ENCODE measurements at places on chromosomes 13 and 19. TPM values are rescaled to one million over a fixed set of nuclear protein-coding genes. Genes with fewer than 3 reads are reported as not detected.
A peak's percentile ranks its signal among the peaks of the same experiment; 100 is the strongest.

Gene VAV1
- total RNA-seq, result 0.71 TPM

Gene ONECUT3
- not detected for total RNA-seq

Gene SH3GL1
- 12.8 TPM for total RNA-seq

Gene HNRNPUL1
- 85.0 TPM for total RNA-seq

Gene KLK4
- not detected for total RNA-seq

Gene CYP2S1
- total RNA-seq, result 0.64 TPM

Gene ICAM5
- total RNA-seq, result not detected

Gene TNFRSF19
- total RNA-seq, result 1.4 TPM

- no peak for DNase-seq
Measured at GRCh38 chr19:8494158-8494557, 8.3 kb downstream of the PRAM1 start.

DNA sequence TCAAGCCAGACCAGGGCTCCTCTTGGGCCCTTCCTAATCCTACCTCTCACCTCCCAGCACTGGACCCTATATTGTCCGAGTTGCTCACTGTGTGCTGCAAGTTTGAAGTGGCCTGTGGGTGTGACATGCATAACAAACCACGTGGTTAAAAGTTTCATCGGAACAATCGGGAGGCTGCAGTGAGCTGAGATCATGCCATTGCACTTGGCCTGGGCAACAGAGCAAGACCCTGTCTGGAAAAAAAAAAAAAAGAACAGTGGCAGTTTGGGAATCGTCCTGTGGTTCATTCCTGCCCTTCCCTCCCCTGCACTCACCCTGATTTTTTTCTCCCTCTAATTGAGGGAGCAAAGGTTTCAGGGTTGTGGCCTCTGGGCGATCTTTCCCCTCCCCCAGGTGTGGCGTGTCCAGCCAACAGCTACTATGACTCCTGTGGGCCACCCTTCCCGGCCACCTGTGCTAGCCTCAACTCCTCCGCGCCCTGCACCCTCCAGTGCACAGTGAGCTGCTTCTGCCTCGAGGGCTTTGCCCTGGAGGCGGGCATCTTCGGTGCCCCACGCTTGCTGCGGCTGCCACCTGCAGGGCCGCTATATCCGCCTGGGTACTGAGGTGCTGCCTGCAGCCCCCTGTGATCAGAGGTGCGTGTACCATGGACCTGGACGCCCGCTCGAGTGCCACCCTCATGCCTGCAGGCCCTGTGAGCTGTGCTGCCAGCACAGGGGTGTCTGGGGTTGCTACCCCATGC is 16.3 kb upstream of the FXYD3 start:
- no peak for DNase-seq

DNA sequence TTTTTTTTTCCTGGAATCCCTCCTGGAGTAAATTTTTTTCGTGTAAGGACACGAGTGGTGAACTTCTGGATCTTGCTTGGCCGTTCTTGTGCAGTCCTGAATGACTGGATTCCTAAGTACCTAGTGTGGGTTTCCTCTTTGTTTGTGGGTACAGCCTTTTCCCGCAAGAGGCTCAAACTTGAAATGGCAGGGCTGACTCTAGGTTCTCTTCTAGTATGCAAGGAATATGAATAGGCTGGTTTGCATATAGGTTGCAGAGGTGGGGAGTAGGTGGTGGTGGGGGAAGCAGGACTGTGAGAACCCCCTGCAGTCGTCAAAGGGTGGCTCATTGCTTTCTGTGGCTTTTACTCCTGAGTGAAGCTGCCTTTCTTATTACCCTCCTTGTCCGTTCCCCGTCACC is 13.6 kb downstream of the UBAC2 start:
- DNase-seq, result no peak

DNA sequence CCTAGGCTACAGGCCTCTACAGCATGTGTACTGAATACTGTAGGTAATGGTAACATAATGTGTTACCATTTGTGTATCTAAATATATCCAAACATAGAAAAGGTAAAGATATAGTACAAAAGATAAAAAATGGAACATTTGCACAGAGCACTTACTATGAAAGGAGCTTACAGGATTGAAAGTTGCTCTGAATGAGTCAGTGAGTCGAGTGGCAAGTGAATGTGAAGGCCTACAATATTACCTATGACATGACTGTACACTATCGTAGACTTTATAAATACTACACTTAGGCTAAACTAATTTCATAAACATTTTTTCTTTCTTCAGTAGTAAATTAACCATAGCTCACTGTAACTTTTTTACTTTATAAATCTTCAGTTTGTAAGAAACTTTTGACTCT is 35.1 kb downstream of the LPAR6 start:
- no peak for DNase-seq

DNA sequence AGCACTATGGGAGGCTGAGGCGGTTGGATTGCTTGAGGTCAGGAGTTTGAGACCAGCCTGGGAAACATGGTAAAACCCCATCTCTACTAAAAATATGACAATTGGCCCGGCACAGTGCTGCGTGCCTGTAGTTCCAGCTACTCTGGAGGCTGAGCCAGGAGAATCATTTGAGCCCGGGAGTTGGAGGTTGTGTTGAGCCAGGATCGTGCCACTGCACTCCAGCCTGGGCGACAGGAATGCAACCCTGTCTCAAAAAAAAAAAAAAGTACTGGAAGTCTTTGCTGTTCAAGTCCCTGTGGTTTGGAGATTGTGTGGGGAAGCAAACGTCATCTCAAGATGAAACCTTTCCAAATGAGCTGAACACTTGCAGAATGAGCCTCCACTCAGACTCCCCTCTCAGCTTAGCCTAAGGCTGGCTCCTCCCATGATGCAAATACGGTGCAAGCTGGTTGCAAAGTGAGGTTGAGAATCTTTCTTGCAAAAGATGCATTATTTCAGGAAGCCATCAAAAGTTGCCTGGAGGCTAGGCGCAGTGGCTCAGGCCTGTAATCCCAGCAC is 46.2 kb downstream of the MYO9B start:
- DNase-seq, result no peak

DNA sequence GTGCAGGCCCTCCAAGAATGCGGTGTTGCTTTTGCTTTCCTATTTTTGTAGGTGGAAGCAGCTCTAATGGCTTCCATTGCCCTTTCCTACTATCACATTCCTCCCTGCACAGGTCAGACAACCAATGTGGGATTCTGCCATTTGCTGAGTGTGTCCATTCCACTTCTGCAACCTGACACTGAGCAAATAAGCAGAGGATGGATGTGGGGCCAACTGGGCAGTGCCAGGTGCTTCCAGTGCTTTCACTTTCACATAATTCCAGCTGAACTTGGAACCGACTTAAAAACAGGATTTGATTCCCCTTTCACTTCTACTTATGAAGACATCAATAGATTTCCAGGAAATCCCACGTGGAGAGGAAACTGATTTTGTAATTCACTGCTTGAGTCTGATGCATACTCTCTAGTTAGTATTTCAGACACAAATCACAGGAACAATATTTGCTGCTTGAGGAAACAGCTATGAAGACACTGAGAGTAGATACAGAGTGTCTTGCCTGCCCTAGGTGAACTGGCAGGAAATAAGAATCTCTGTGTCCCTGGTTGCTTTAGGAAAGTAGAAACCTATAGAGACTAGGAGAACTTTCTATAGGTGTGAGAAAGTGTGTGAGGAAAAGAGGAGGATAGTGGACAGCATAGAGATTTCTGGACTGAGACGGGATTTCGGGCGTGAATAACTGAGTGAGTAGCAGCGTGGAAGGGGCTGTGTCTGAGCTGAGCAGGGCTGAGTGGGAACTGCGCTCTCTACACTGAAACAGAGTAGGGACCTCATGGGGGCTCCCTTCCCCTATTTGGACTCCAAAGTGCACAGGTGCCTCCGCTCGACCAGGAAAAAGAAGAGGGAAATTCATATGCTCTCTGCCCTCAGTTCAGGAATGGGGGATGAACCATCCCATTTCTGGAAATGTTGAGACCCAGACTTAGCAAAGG is 22.5 kb downstream of the LGALS16 start:
- peak; percentile 57 for DNase-seq

- DNase-seq, result no peak
Measured at GRCh38 chr13:41326661-41327060, 15.6 kb downstream of the NAA16 start.

GRCh38 chr19:18203408-18203862 is 407 bp downstream of the RAB3A start:
- peak; percentile 31 for DNase-seq

DNA sequence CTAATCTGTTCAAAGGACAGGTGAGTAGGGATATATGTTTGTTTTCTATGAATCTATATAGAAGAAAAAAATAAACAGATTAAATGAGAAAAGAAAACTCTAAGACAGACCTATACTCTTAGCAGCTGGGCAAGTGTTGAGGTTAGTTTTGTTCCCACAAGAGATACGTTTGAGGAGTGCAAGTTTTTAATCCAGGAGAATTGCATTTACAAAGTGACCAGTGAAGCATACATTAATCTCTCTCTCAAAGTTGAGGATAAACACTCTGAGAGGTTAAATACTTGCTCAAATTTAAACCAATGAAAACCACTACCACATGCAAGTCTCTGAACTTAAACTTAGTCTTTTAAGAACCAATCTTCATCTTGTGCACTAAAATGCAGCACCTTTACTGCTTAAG is 930.5 kb upstream of the MIR17HG start:
- no peak for DNase-seq

DNA sequence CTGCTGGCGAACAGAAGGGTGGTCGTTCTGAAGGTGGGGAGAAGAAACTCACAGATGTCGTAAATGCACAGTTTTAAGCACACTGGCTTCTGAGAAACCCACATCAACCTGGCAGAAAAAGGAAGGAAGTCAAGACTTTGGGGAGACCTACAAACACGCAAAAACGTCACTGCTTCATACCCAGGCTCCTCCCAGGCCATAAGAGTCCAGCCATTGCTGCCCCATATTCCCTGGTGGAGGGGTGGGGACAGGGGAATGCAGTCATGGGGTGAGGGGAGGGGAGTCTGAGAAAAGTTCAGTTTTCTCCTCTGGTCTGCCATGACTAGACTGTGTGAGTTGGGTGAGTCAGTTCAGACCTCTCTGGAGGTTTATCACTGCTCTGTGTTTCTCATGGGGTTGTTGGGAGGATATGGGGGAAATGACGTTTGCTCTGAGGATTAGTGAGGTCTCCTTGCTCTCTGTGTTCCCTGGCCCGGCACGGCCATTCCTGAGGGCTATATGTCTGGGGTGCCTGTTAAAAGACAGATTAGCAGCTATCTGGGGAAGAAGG is 139.0 kb downstream of the FLT1 start:
- DNase-seq, result no peak

GRCh38 chr19:38376576-38376975 is 2.2 kb downstream of the PSMD8 start:
- DNase-seq, result peak; percentile 72

- DNase-seq, result no peak
Measured at GRCh38 chr19:1113986-1114483, 10.2 kb downstream of the GPX4 start.

DNA sequence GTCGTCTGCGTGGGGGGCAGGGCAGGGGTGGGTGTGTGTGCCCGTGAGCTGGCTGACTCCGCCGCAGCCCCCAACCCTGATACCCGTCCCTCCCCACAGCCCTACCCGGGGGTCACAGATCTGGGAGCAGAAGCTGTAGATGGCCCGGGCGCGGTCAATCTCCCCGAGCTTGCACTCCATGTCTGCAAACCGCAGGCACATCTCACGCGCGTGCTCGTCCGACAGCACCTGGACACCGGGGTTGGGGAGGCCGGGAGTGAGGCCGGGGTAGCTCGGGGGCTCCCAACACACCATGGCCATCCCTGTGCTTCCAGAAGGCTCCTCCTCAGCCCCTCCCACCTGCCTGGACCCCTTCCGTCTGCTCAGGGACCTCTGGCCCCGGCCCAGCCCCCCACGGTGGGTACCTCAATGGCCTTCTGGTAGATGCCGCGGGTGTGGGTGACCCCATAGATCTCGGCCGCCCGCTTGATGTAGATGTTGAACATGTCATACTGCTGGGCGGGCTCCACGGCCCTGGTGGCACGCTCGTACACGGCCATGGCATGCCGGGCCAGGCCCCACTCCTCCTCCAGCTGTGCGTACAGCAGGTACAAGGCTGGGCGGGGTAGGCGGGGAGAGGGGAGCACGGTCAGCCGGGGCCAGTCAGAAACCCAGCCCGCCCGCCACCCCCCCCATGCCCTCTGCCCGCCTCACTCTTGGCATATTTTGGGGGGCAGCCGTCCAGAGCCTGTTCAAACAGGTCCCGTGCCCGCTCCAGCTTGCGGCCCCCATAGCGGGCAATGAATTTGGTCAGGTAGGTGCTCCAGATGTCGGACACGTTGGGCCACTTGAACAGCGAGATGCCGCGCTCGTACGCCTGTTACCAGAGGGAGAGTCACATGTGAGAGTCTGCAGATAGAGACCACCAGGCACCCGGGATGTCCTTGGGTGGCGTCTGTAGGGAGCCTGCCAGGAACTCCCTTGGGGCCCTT is 8.6 kb downstream of the XAB2 start:
- no peak for DNase-seq

Measured in gastrocnemius medialis (tissue), 4 donors.